ENCODE measurements at places on chromosomes 16 and 17.

- peak; percentile 34 for DNase-seq
Observed at GRCh38 chr17:45172541-45173286, 11.0 kb downstream of the HEXIM2 start.

- DNase-seq, result no peak
Observed at GRCh38 chr17:62996221-62996620, 30.2 kb downstream of the TANC2 start.

DNA sequence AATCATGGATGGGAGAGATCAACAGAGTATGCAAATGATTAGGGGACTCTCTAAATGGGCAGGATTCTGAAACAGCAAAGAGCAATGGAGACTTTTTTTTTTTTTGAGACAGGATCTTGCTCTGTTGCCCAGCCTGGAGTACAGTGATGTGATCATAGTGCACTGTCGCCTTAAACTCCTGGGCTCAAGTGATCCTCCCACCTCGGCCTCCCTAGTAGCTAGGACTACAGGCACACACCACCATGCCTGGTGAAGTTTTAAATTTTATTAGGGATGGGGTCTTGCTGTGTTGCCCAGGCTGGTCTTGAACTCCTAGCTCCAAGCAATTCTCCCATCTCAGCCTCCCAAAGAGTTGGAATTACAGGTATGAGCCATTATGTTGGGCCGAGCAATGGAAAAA lies 255.0 kb upstream of the ZFHX3 start:
- DNase-seq, result no peak

DNA sequence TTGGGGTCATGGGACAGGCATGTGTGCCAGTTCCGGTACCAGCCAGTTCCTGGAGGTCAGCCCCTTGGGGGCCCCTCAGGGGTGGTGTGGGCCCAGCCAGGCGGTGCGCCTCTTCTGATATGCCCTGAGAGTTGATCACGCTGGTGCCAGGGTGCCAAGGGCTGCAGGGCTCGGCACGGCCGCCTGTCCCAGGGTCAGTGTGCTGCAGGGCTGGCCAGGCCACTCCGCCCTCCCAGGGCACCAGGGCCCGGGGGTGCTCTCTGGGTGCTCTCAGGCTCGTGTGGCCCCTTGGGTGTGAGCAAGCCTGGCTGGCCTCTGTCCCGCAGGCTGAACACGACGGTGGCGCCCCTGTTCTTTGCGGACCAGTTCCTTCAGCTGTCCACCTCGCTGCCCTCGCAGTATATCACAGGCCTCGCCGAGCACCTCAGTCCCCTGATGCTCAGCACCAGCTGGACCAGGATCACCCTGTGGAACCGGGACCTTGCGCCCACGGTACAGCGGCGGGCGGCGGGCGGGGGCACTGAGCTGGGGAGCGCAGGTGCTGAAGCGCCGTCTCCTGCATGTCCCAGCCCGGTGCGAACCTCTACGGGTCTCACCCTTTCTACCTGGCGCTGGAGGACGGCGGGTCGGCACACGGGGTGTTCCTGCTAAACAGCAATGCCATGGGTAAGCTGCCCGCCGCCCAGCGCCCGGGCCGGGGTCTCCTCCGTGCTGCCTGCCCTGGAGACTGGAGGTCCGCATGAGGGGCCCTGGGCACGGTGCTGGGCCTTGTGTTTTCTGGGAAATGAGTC lies 6.0 kb downstream of the GAA start:
- DNase-seq, result no peak

GRCh38 chr17:12909511-12909910 lies 108.3 kb downstream of the ELAC2 start:
- DNase-seq, result no peak

DNA sequence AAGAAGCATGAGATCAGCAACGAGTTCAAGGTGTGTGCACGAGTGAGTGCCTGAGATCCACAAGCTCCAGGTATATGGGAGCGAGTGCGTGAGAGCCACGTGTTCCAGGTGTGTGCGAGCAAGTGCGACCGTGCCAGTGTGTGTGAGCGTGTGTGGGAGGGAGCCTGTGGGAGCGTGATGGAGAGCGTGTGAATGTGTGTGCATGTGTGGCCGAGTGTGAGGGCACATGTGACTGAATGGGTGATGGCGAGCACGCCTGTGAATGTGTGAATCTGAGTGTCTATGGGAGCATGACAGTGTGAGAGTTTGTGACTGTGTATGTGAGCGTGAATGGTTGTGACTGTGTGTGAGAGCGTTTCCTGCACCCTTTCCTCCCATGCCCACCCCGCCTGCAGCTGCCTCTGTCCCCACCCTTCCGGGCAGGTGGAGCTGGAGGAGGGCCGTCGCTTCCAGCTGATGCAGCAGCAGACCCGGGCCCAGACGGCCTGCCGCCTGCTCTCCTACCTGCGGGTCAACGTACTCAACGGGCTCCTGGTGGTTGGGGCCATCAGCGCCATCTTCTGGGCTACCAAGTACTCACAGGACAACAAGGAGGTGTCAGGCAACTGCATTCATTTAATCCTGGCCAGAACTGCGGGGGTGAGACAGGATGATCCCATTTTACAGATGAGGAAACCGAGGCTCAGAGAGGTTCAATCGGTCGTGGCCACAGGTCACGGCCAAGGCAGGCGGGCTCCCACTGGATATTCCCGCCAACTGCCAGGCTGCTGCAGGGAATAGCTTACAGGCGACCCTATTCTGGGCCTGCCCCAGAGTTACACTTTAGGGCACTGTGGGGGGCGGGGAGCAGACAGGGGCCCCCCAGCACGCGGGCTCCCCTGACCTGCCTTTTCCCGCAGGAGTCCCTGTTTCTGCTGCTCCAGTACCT lies 3.7 kb downstream of the TMC8 start:
- peak; percentile 79 for DNase-seq

GRCh38 chr16:58654560-58655214 lies 25.1 kb upstream of the CNOT1 start:
- no peak for DNase-seq

GRCh38 chr16:56780646-56781045 lies 50.7 kb downstream of the NUP93 start:
- DNase-seq, result no peak

- no peak for DNase-seq
Observed at GRCh38 chr17:45114117-45114932, 18.0 kb downstream of the PLCD3 start.

- DNase-seq, result no peak
Observed at GRCh38 chr17:11885051-11885450, 112.2 kb downstream of the ZNF18 start.

DNA sequence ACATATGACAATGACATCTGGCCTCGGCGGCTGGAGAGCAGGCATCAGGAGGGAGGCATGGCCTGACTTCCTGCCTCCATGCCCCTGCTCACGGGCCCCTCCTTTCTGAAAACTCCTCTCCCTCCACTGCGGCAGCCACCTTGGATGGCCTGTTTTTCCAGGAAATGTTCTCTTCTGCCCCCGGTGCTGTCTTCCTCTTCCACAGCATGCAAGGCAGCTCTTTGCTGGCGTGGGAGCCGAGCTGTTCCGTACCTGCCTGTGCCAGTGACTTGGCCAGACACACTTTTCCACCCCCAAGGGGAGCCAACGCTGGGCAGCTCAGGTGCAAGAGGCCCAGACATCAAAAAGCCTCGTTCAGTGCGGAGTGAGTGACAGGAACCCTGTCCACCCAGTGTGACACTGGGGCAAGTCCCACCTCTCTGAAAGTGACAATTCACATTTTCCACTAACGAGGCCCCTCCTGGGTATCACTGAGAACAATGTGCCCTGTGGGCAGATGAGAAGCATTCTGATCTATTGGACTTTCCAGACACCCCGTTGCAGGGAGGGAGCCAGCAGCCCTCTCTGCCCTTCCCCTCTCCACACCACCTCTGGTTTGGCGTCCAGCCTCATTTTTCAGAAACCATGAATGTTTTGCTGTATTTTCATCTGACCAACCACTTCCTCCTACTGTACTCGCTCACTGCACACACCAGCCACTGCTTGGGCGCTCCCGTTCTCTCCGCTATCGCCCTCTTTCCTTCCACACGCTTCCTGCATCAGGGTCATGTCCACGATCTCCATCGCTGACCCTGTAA lies 31.2 kb downstream of the NSMCE1 start:
- peak; percentile 76 for DNase-seq

DNA sequence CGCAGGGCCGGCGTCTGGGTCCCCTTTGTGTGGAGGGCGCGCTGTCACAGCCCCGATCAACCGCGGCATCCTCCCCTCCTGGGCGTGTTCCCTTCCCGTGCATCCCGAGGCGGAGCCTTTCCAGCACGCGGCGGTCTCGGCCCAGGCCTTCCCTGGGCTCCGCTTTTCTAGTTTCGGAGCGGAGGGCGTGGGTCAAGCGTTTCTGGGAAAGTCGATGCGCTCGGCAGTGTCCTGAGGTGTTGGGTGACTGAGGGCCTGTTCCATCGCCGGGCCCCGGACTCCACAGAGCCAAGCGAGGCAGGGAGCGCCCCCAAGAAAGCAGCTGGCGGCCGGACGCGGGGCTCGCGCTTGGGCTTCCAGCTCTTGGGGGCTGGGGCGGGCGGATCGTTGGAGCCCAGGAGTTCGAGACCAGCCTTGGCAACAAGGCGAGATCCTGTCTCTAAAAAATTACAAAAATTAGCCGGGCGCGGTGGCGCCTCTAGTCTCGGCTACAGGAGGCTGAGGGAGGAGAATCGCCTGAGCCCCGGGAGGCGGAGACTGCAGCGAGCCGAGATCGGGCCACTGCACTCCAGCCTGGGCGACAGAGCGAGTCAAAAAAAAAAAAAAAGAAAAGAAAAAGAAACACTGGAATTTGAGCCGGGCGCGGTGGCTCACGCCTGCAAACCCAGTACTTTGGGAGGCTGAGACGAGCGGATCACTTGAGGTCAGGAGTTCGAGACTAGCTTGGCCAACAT lies 806 bp downstream of the IFT140 start:
- peak; percentile 25 for DNase-seq

DNA sequence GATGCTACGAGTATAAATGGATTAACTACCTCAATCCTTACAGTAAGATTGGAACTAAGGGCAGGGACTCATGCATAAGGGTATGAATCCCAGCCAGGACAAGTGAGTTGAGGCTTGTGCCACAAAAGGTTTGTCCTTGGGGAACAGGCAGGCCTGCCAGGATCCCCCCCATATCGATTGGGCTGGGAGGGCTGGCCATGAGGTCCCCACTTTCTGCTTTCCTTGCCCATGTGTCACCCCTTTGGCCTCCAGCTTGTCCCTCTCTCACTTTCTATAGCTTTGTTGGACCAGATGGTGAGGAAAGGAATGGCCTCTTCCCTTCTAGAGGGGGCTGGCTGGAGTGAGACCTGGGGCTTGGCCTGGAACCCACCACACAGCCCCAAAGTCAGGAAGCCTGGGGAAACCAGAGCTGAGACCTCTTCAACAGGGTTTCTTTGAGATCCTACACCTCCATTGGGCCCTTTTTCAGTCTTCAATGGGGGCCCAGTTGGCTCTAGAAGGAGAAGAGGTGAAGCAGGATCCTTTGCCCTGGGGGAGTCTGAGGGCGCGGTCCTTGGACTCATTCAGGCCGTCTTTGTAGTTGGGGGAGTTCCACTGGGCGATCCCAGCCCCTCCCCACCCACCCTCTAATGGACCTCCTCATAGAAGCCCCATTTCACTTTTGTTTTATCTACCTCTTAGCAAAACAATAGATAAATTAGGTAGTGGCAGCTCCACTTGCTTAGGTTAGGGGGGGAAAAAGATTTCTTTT lies 57.3 kb downstream of the IGF2BP1 start:
- DNase-seq, result no peak

DNA sequence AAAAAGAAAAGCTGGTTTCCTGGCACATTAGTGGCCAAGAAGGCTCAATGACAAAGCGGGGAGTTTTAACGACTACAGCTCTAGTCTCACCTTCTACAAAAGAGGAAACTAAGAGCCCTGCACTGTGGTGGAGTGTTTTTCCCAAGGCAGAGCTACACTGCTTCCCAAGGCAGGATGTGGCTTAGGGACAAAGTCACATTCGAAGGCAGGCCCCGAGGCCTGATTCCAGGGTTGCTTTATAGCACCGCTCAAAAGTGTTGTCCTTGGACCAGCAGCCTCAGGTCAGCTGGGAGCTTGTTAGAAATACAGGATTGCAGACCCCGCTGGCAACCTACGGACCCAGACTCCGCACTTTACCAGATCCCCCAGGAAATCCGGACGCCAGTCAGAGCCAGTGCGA lies 23.8 kb downstream of the TMEM92 start:
- DNase-seq, result no peak

GRCh38 chr17:58085039-58085715 lies 2.0 kb downstream of the DYNLL2 start:
- DNase-seq, result no peak

- no peak for DNase-seq
Observed at GRCh38 chr17:33940769-33941370, 314.2 kb upstream of the CCL2 start.

GRCh38 chr17:59423903-59424302 lies 92.4 kb downstream of the YPEL2 start:
- no peak for DNase-seq

DNA sequence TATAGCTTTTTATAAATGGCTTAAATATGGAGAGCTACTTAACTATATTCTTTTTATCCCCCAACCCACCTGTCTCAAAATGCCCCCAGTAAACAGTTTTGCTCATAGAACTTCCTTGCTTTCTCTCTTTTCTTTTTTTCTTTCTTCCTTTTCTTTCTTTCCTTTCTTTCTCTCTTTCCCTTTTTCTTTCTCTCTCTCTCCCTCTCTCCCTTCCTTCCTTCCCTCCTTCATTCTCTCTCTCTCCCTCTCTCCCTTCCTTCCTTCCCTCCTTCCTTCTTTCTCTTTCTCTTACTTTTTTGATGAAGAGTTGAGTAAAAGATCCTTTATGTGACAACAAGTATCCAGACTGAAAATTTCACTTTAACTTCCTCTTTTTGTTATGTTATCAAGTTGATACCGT lies 48.2 kb downstream of the KCNJ2 start:
- DNase-seq, result no peak

DNA sequence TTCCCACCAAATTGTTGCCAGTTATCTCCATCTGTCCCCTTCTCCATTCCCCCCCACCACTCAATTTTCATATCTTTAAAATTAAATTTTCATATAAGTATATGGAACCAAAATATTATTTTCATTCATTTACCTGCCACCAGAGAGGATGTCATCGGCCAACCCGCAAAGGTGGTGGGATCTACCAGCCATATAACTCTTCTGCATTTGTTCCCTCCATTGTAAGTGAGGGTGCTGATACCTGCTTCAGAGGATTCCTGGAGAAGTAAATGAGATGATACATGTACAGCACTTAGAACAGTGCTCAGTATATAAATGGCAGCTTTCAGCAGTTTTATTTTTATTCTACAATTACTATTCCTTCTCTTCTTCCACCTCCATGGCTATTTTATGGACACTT lies 15.0 kb downstream of the HLF start:
- DNase-seq, result no peak

GRCh38 chr17:77379832-77380231 lies 239.1 kb downstream of the SEC14L1 start:
- no peak for DNase-seq

- DNase-seq, result no peak
Observed at GRCh38 chr16:3720418-3720817, 3.1 kb upstream of the TRAP1 start.

GRCh38 chr16:6749698-6750097 lies 582.9 kb upstream of the RBFOX1 start:
- DNase-seq, result no peak

DNA sequence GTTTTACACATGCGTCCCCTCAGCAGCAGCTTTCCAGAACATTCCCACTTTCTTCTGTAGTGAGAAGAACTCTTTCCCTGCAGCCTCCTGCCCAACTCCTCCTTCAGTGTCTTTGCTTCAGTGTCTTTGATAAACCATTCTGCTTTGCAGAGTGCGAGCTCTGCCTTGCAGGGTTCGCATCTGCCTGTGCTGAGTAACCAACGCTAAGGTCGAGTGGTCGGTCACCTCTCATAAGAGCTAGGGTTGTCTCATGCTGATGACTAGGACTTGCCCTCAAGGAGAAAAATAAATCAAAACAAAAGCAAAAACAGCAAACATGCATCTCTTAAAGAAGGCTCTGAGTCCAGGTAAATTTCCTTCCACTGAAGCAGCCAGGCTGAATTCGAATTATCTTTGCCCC lies 22.7 kb downstream of the MAPT start:
- DNase-seq, result no peak

- no peak for DNase-seq
Observed at GRCh38 chr16:57679767-57680482, 11.8 kb downstream of the ADGRG3 start.

Measured in activated CD4-positive, alpha-beta T cell treated with anti-CD3 and anti-CD28 coated beads, Interleukin-2, amount 50 U/mL, for 1 hour (primary cell).